Caki2 (cell line): ENCODE measurements at places on chromosomes 1 and 21.

DNA sequence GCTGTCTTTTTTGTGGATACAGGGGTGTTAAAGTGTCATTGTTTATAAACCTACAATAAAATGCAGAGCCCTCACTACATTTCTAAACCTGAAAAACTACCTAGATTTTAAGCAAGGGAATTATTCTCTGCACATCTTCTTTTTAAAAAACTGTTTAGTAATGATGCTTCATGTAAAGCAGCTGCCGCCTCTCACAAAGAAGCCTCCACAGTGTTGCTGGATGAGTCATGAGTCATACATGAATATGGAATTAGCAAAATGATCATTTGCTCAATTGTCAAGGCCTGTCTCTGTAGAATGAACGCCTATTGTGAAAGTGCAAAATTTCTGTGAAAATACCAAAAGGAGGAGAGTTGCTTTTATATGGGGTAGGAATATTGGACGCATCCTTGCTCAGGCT is 259.5 kb upstream of the CHRM3 start:
- DNase-seq = no peak

GRCh38 chr1:210328746-210329503 is at the start of gene HHAT:
Gene HHAT (plus strand): TSS chr1:210328902. CDS start chr1:210348976, 20,074 bp downstream.
- peak; percentile 93 for DNase-seq

GRCh38 chr1:231188072-231188471 is 26.2 kb downstream of the TRIM67 start:
- no peak for DNase-seq

DNA sequence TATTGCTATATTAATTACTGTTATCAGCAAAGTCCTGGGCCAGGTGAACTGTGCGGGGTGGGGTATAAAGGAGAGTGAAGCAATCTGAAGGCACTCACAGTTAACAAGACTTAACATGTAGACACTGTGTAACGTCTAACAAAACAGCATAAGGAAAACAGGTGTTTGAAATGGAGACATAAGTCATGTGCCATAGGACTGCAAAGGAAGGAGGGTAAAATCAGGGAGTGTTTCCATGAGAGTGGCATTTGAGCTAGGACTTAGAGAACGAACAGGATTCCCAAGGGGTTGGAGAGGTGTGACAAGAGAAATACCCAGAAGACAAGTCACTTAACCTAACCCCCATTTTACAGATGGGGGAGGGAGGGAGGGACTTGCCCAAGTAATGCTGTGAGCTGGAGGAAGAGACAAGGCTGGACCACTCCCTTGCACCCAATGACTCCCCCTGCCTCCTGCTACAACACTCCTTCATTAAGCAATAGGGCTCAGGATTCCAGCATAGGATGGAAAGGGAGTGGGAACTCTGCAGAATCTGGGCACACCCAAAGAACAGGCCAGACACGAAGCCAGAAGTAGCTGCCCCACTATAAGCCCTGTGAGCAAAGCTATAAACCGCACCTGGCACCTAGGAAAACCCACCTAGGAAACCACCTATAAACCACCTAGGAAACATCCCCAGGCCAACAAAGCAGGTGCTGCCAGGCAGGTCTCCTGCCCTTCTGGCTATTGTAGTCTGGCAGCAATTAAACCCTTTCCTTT is 6.6 kb downstream of the PEF1 start:
- no peak for DNase-seq

DNA sequence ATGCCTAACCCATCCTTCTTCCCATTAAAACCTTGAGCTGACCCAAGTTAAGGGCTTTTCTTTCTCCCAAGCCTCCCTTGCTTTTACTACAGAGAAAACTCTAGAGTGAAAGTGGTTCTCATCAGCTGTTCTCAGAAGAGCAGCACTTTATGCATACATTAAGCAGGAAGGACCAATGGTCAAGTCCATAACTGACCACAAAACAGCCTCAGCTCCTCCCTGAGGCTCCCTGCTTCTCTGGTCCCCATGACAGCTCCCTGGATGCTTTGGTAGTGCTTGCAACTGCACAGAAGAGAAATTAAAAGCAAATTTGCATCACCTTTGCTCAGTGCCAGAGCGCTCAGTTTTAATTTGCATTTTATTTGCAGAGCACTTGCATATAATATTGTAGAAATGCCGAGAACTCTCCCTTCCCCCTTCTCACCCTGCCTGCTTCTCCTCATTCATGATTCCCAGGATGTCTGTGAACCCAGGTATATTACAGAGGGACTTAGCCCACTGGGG is 56.1 kb downstream of the LMX1A start:
- no peak for DNase-seq

DNA sequence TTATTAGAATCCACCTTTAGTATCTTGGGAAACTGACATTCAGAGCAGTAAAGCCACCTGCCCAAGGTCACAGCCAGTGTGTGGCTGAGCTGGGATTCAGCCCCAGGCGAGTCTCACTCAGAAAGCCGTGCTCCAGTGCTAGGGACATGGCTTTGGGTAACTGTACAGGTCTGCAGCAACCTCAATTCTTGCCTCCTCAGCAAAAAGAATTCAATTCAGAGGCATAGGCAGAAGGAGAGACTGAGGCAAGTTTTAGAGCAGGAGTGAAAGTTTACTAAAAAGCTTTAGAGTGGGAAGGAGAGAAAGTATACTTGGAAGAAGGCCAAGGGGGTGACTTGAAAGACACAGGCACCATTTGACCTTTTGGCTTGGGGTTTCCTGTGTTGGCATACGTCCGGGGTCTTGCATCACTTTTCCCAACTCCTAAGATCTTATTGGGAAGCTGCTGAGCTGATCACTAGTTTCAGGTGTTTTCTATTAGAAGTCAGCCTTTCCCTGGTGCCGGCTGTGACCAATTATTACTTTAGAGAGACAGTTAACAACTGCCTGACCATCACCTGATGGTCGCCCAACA is 529.3 kb downstream of the MATN1 start:
- no peak for DNase-seq

GRCh38 chr21:16837321-16837720 is 675.5 kb upstream of the CXADR start:
- DNase-seq = no peak

GRCh38 chr1:167273027-167273800 is 52.5 kb downstream of the POU2F1 start:
- no peak for DNase-seq

GRCh38 chr1:198922638-198923430 is 284.0 kb downstream of the PTPRC start:
- no peak for DNase-seq

- peak; percentile 85 for DNase-seq
Measured at GRCh38 chr21:36792505-36792967, 93.6 kb downstream of the SIM2 start.

GRCh38 chr1:216926720-216927510 is 203.7 kb upstream of the ESRRG start:
- no peak for DNase-seq

- no peak for DNase-seq
Measured at GRCh38 chr1:241647658-241648057, 4.4 kb upstream of the WDR64 start.

GRCh38 chr1:55670331-55671082 is 455.3 kb upstream of the USP24 start:
- no peak for DNase-seq

- DNase-seq = no peak
Measured at GRCh38 chr1:22123071-22123390, 19.9 kb downstream of the WNT4 start.

DNA sequence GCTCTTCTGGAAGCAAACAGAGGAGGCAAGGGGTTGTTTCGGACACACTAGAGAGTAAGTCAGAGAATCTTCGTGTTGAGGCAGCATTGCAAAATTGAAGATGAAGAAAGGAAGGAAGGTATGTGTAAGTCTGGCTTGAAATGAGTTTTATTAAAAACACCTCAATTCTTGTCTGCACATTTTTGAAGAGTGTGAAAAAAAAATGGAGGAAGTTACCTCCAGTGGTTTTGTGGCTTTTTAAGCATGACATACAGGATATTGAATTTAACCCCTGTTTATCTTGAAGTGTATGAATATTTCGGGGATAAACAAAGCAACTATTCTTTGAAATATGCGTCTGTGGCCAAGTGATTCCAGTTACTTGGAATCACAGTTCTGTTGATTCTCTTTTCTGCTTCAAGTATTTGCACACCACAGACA is 203.2 kb upstream of the SGIP1 start:
- DNase-seq = no peak

GRCh38 chr21:39082656-39083376 is 100.4 kb downstream of the PSMG1 start:
- no peak for DNase-seq

DNA sequence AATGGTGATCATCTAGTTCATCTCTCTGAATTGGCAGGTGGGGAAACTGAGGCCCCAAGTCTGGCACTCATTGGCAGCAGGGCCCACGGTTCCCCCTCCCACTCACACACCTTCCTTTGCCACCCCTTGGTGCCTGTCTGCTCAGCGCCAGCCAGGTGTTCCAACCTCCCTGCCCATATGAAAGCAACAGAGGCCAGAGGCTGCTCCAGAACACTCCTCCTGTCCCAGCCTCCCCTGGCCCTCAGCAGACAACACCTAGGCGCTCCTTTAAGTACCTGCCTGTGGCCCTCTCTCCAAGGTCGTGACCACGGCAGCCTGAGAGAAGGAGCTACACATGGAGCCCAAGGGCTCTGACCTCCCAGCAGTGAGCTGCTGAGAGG is 362.3 kb upstream of the VAMP3 start:
- DNase-seq = no peak

DNA sequence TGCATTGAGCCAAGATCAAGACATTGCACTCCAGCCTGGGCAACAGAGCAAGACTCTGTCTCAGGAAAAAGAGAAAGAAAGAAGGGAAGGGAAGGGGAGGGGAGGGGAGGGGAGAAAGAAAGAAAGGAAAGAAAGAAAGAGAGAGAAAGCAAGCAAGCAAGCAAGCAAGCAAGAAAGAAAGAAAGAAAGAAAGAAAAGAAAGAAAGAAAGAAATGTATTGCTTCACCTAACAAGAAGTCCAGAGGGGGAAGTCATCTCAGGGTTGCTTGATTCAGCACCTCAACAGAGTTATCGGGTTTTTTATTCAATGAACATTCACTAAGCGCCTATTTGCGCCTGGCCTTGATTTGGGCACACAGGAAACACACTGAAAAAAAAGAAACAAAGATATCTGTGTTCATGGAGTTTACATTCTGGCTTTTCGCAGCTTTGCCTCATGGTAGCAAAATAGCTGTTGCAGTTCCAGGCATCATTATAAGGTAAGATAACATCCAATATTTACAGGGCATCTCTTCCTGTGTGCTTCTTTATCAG is 8.2 kb upstream of the RCSD1 start:
- DNase-seq = no peak

DNA sequence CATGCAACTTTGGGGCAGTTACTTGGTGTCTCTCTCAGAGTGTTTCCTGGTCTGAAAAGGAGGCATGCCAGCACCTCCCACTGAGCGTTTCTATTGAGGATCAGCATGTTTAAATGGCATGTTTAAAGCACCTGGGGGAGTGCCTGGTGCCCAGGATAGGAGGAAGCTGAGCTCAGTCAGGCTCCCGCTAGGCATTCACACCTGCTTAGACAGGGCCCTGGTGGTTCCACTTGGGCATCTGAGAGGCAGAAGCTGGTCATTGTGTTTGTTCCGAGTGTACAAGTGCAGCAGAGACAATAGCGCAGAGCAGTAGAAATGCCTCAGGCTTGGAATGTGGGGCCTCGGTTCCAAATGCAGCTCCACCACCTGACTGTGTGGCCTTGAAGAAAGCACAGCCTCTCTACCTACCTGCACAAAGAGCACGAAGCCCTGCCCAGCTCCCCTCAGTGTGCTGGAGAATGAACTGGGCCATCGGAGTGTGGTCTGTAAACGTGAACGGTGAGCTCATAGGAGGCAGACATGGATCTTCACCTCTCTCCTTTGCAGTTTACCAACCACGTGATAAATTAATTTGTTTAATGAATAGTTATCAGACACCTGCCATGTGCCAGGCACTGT is 20.3 kb upstream of the TMEM222 start:
- no peak for DNase-seq

GRCh38 chr1:31793086-31793485 is 22.7 kb downstream of the SPOCD1 start:
- DNase-seq = no peak

- DNase-seq = no peak
Measured at GRCh38 chr1:37561133-37562132, 4.7 kb downstream of the DNALI1 start.

DNA sequence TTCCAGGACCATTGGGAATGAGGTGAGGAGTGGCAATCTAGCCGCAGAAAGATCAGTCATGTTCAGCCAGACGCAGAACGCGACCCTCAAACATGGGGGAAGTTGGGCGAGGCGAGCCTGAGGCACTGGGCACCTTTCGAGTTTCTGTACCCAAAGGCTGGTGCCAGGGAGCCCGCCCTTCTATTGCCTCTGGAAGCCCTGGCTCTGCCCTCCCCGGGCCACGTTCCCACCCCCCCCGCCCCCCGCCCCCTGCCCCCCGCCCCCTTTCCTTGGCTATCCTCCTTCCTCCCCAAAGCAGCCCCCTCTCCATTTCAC is 2.2 kb upstream of the ZBTB7B start:
- DNase-seq = no peak

- DNase-seq = peak; percentile 43
Measured at GRCh38 chr1:36223381-36223995, 755 bp upstream of the THRAP3 start.

- DNase-seq = peak; percentile 94
Measured at GRCh38 chr1:23376890-23377811, 7.5 kb upstream of the ZNF436 start.

- DNase-seq = no peak
Measured at GRCh38 chr21:27224169-27224568, 257.3 kb upstream of the ADAMTS5 start.

DNA sequence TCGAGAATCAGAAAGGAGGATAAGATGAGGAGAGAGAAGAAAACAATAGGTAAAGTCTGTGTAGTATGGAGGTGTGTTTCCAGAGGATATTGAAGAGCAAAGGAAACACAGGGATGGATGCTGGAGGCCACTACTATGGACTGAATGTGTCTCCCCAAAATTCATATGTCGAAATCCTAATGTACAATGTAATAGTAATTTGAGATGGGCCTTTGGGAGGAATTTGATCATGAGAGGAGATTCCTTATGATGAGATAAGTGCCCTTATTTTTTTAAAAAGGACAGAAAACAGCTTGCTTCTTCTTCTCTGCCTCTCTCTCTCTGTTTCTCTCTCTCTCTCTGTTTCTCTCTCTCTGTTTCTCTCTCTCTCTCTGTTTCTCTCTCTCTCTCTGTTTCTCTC is 602.2 kb upstream of the ADAMTS5 start:
- no peak for DNase-seq

GRCh38 chr1:240947438-240948224 is 335.7 kb upstream of the GREM2 start:
- no peak for DNase-seq

DNA sequence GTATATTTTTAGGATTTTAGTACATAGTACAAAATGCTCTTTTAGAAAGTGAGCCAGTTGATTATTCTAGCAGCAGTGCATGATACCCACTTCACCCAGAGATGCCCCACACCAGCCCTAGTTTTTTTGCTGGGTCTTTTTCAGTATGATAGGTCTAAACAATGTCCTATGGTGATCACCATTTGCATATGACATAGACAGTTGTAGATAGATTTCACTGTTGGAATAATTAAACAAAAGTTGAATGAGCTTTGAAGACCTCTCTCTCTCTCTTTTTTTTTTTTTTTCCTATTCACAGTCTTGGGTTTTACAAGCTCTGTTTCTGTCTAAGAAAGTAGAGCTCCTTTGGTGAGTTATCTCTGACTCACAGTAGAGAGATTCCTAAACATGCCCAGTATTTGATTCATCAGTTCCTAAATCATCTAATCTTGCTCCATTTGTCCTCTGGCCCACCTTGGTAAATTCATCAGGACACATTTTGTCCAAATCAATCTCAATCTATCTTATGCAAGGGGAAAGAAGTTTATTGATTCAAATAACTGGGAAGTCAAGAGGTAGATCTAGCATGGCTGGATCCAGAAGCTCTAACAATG is 44.7 kb upstream of the VAV3 start:
- DNase-seq = no peak
